ENCODE measurements at places on chromosomes 16 and 17. TPM values are rescaled to one million over a fixed set of nuclear protein-coding genes. Genes with fewer than 3 reads are reported as not detected.

Gene RNF112
- total RNA-seq: 3.9 TPM

Gene KRTAP3-2
- total RNA-seq: not detected

Gene PYDC1
- not detected for total RNA-seq

Gene HAGHL
- 6.5 TPM for total RNA-seq

Gene GPR179
- total RNA-seq: 0.22 TPM

Gene ARL17B
- 16.6 TPM for total RNA-seq

Gene STX1B
- 2.1 TPM for total RNA-seq

GRCh38 chr16:24045641-24046040, 209.9 kb downstream of the PRKCB start:
- no peak for DNase-seq

GRCh38 chr16:79899316-79899715, 298.8 kb upstream of the MAF start:
- no peak for DNase-seq

GRCh38 chr16:12998361-12999085, 97.1 kb downstream of the SHISA9 start:
- no peak for DNase-seq

DNA sequence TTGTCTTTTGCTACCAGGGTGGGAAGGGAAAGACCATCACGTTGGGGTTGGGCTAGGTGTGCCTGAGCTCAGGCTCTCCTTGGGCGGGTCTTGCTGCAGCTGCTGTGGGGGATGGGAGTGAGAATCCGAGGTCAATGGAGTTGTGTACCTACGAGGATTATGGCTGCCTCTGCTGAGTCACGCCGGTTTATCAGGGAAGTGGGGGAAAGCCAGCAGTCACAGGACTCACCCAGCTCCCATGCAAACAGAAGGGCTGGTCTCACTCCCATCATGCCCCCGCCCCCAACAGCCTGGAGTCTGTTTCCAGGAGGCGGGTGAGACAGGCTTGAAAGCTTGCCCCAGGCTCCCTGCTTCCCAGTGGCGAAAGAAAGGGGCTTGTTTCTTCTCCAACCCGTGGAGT, 1259.0 kb upstream of the GOT2 start:
- no peak for DNase-seq

GRCh38 chr17:74345433-74346241, 16.0 kb downstream of the BTBD17 start:
- no peak for DNase-seq

GRCh38 chr17:58306131-58306951, 22.3 kb downstream of the TSPOAP1 start:
- DNase-seq: no peak

DNA sequence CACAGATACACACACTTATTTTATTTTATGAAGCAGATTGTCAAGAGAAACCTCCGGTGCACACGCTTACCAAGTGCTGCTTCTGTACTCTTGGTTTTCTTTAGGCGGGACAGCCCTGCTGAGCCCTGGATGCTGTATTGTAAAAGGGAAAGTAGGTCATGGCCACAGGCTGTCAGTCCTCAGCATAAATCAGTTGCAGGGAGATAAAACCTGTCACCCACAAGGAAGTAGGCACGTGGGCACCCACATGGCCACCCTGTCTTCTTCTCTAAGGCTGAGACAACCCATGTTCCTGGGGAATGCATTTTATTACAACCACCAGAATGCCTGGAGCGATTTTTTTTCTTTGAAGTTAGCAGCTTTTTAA, 59.3 kb downstream of the ASIC2 start:
- no peak for DNase-seq

- no peak for DNase-seq
Measured at GRCh38 chr16:15715221-15715620, 65.2 kb downstream of the NDE1 start.

GRCh38 chr16:49986351-49987124, 38.5 kb upstream of the CNEP1R1 start:
- no peak for DNase-seq

DNA sequence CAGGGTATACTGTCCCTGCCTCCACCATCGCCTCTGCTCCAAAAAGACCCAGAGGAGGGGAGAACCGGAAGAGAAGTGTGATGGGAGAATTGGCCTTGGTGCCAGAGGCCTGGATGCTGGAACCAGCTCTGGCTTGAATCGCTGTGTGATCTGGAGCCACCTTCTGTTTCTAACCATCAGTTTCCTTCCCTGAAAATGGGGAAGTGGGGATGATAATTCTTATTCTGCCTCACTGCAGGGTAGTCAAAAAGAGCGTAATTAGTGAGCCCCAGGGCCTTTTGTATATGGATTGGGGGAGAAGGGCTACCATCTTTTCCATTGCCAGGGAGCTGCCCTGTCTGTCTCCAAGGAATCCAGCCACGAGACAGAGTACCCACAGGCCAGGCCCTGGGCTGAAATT, 52.2 kb downstream of the CCT6B start:
- no peak for DNase-seq

- DNase-seq: no peak
Measured at GRCh38 chr17:44079877-44080821, 9.6 kb downstream of the G6PC3 start.

- DNase-seq: no peak
Measured at GRCh38 chr16:55014022-55014421, 83.4 kb downstream of the IRX5 start.

DNA sequence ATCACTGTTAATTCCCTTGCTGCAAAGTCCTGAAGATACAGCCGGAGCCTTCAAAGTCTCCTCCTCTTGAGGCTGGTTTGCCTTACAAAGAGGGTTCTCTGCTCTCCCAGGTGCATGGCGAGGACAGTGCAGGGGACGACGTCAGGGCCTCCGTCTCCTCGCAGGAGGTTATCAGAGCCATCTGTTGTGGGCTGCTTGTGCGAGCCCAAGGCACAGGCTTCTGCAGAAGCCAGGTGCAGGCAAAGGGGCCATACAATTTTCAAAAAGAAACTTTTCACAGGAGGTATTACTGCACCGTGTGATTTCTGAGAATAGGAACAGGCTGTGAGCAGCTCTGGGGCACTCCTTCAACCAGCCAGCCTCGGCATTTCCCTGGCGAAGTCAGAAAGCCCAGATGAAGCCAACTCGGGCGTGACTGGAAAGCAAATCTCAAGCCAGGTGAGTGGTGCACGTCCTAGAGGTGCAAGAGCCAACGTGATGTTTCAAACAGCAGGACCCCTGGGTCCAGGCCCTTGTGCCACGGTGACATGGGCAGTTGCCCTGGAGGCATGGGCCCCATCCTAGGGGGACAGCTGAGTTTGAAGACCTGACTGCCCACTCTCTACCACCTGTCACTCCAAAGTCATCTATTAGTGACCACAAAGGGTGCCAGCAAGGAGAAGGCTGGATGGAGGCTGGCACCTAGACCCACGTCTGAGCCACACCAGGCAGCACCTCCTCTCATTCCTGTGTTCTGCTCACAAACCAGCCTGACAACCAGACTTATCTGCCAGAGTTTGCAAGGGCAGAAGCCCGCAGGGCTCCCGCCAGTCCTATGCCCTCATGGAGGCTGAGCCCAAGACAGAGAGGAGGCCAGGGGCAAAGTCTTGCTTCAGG, 68.6 kb downstream of the SMPD3 start:
- no peak for DNase-seq

DNA sequence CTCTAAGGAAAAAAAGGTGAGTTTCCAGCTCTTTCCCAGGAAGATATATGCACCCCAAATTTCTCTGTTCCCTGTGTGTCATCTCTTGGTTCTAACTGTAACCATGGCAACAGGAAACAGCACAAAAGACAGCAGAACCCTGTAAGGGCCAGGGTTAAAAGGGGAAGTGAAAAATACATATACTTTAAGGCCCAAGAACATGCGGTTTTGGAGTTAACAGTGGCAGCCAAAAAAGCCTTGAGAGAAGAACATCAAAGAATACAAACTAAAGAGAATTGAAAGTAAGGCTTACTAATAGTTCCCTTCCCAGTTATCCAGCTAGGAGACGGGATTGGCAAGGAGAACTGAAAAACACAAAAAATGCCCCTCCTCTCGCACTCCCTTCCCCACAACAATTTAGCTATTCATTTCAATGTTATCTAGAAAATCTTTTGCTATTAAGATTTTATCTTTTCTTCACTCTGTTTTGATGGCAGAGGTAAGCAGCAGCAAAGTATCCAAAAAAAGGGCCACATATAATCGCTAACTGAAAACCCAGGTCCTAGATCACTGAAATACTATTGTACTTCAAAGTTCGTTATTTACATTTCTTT, 1.5 kb downstream of the SPOP start:
- DNase-seq: no peak

- DNase-seq: no peak
Measured at GRCh38 chr16:515175-515938, 12.2 kb upstream of the CAPN15 start.

GRCh38 chr16:84683691-84684591, 15.9 kb upstream of the USP10 start:
- DNase-seq: no peak
